Activated CD4-positive, CD25-positive, alpha-beta regulatory T cell treated with anti-CD3 and anti-CD28 coated beads, Interleukin-2, amount 50 U/mL, for 16 hours (primary cell): ENCODE measurements at places on chromosomes 6 and 20.

- peak; percentile 10 for DNase-seq
These were observed 490.9 kb upstream of the JARID2 start for GRCh38 chr6:14754751-14755513.

GRCh38 chr6:49551866-49552129, 1.3 kb downstream of the C6orf141 start:
- no peak for DNase-seq

GRCh38 chr6:109488001-109488400, 5.0 kb upstream of the ZBTB24 start:
- DNase-seq, result no peak

DNA sequence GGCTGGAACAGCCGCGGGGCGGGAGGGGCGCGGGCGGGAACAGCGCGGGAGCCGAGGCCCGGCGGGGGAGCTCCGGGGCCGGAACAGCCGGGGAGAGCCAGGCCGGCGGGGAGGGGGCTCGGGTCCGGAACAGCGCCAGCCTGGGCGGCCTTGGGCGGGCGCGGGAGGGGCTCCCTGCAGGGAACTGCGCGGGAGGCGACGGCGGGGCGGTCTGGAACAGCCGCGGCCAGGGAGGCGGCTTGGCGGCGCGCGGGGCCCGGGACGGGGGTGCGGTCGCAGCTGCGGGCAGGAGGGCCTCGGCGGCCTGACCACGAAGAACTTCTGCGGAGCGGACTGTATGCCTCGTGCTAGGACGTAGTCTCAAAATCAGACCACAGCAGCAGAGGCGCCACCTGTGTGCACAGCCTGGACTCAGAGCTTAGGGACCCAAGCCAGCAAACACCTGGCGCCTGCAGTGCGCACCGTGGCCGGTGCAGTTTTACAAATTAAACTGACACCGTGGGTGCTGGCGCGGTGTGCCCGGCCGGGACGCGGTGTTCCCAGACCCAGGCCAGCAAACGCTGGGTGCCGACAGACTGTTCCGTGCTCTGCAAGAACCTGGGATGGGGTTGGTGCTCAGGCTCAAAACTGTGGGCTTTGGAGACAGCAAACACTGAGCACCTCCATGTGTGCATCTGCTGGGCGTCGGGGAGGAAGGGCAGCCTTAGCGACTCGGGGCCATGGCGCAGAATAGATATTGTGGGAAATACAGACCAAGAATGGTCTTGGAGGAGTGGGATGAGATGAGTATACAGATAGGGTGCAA, 572 bp downstream of the ZNF341 start:
- DNase-seq, result no peak

GRCh38 chr6:105178110-105178509, 1.7 kb downstream of the POPDC3 start:
- no peak for DNase-seq

DNA sequence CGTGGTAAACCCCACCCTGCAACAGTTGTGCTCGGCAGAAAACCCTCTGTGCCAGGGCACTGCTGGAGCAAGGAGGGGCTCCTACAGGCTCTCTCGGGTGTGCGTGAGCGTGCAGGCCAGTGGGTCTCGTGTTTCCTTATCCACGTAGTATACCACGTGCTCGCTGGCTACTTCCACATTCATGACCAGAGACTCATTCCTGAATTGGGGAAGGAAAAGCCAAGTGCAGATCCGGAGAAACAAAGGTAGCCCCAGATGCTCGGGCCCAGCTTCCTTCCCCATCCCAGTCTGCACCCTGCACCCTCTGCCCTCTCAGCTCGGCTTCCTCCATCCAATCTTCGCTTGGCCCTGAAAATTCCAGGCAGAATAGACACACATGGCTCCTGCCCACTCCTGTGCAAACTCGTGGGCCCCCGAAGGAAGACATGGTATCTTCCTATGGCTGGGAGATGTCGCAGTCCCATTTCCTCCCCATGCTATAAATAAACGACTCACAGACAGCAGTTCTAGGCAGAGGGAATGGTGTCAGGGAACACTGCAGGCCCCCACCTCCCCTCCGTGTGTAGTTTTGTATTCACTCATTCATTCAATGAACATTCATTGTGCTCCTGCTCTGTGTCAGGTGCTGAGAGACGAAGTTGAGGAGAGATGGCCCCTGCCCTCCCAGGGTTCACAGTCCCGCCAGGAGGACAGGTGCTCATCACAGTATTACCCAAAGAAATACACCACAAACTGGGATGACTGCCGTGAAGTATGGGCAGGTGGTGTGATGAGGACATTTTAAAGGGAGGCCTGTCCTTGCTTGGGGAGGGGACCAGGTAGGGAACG, 29.6 kb downstream of the NPEPL1 start:
- DNase-seq, result no peak

DNA sequence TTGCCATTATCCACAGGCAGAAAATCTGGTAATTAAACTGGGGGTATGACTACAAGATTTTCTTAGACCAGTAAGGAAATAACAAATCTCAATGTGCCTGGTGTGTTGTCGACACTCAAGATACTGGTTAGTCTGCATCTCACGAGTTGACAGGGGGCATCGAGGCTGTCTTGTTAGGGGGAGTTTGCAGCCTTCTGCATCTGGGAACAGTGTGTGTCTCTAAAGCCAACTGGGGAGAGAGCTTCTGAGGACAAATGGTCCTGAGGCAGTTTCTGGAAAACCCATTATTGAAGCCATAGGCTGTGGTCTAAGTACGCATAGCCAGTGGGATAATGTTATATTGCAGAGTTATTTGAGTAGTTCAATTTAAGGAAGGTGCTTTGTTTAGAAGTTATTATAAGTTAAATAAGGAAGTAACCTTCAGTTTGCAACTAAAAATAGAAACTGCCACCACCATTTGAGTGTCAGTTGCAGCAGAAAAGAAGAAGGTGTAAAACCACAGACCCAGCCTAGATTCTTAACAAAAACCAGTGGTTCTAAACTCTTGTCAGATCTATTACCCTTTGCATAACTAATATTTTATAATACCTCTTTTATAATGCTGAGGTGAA, 15.4 kb upstream of the MAPK13 start:
- no peak for DNase-seq

DNA sequence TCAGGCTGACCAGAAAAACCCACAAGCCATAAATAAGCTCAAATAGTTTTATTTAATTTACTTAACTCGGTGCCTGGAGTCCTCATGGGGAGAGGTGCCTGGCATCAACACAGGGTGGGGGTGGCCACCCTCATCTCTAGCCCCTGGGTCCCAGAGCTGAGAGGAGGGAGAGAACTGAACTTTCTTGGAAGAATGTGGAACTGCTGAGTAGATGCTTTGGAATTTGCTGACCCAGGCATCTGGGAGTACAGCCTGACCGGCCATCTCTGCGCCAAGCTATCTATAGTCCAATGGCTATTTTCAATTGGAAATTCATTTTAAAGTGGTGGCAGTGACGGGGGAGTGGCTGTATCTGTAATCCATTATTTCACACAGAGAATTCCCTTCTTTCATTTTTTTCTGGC, 104.8 kb downstream of the CDH26 start:
- DNase-seq, result no peak

DNA sequence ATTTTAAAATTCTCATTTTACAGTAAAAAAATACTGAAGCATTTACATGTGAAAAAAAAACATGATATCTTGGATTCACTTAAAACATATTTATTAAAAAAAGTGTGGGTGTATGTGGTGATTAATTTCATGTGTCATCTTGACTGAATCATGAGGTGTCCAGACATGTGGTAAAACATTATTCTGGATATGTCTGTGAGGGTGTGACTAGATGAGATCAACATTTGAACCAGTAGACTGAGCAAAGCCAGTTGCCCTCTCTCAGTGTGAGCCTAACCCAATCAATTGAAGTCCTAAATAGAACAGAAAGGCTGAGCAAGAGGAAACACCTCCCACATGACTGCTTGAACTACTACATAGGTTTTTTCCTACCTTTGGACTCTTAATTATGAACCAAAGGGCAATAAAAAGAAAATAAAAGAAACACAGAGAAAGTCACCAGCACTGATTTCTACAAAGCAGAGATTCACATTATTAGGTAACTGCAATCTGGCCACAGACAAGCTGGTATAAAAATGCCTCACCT, 90.5 kb upstream of the VGLL2 start:
- DNase-seq, result no peak
